ENCODE measurements at places on chromosomes 11 and 22. TPM values are rescaled to one million over a fixed set of nuclear protein-coding genes. Genes with fewer than 3 reads are reported as not detected.

DNA sequence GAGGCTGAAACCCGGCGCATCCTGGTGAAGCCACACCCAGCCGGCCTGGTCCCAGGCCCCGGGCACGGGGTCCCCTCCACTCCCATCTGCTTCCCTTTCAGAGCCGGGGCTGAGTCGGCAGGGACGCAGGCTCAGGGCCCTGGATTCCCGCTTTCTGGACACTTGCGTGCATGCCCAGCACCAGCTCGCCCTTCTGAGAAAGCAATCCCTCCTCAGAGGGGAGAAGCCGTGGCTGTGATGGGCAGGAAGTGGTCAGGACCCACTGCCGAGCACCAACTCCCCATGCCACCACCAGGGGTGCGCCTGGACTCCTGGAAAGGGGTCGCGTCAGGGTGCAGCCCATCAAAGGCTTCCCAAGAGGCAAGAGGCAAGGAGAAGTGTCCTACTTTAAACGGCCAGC lies 15.1 kb downstream of the CDKN1C start:
- no peak for DNase-seq
- peaks cover 59% of the 10 kb centered on the region for H3K27me3 ChIP-seq
- no peaks in the 10 kb centered on the region for H3K36me3 ChIP-seq
- H3K27ac ChIP-seq: no peak overlapping the region

The YDJC gene
- 4.5 TPM for total RNA-seq

GRCh38 chr11:69494851-69495250 lies 13.4 kb downstream of the LINC01488 start:
- no peak overlapping the region for H3K27ac ChIP-seq
- peak; percentile 11 for DNase-seq
- no peak overlapping the region for H3K4me3 ChIP-seq
- peaks cover 61% of the 10 kb centered on the region for H3K4me1 ChIP-seq
- H3K27me3 ChIP-seq: no peaks in the 10 kb centered on the region

GRCh38 chr11:128098781-128099180 lies 488.6 kb downstream of the ETS1 start:
- H3K4me1 ChIP-seq: no peaks in the 10 kb centered on the region
- no peaks in the 10 kb centered on the region for H3K27me3 ChIP-seq
- no peaks in the 10 kb centered on the region for H3K36me3 ChIP-seq

- no peak for DNase-seq
- peaks cover 85% of the 10 kb centered on the region for H3K27me3 ChIP-seq
- H3K4me1 ChIP-seq: no peaks in the 10 kb centered on the region
- no peaks in the 10 kb centered on the region for H3K36me3 ChIP-seq
- no peak overlapping the region for H3K27ac ChIP-seq
- H3K4me3 ChIP-seq: no peak overlapping the region
Observed at GRCh38 chr22:36644333-36644757, 59.2 kb downstream of the CACNG2 start.

- no peaks in the 10 kb centered on the region for H3K36me3 ChIP-seq
- no peak overlapping the region for H3K4me3 ChIP-seq
- no peaks in the 10 kb centered on the region for H3K27me3 ChIP-seq
- peak overlapping the region; percentile 62 for H3K27ac ChIP-seq
- no peak for DNase-seq
Observed at GRCh38 chr11:48002561-48002960, 22.2 kb downstream of the PTPRJ start.

DNA sequence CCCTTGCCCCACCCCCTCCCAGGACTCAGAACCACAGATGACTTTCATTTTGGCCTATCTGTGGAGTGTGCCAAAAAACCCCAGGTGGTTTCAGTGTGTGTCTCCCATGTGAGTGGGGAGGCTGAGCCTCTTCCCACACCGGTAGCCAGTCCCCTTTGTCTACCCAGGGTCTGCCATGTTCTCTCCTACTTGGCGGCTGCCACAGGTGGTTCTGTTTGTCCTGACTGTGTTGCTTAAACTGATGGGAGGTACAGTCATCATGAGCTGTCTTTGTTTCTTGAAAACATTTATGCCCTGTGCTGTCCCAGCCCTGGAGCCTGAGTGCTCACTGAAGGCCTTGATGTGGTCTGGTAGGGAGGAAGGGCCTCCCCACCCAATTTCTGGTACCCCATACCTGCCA lies 39.7 kb upstream of the SUSD2 start:
- no peak overlapping the region for H3K4me3 ChIP-seq
- peaks cover 10% of the 10 kb centered on the region for H3K36me3 ChIP-seq
- peaks cover 97% of the 10 kb centered on the region for H3K4me1 ChIP-seq
- no peak overlapping the region for H3K27ac ChIP-seq
- H3K27me3 ChIP-seq: no peaks in the 10 kb centered on the region
- no peak for DNase-seq

DNA sequence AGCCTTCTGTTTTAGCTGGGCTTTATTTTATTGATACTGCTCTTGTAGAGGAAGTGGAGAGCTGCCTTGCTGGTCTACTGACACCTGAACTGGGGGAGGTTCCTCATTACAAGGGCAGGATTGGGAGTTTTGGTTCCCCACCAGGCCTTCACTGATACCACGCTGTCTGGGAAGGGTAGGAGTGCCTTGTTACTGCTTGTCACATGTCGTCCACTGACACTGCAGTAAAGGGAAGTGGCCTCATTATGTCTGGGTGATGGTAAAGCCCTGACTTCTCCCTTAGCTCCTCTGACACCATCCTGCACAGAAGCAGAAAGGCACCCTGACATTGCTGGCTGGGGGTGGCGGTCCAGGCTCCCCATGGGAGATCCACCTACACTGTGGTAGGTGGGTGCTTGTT lies 38.7 kb upstream of the ELF5 start:
- H3K36me3 ChIP-seq: no peaks in the 10 kb centered on the region
- H3K4me3 ChIP-seq: no peak overlapping the region
- H3K27me3 ChIP-seq: peaks cover 45% of the 10 kb centered on the region
- H3K4me1 ChIP-seq: no peaks in the 10 kb centered on the region
- H3K27ac ChIP-seq: no peak overlapping the region

Data from left ventricle myocardium inferior (tissue), 1 donor.